ENCODE measurements at places on chromosomes 11 and 22.

GRCh38 chr22:28734393-28734792 lies 7.2 kb downstream of the CHEK2 start:
- no peak for DNase-seq

- no peak for DNase-seq
These were observed 68.2 kb downstream of the CASP12 start for GRCh38 chr11:104830080-104830479.

- no peak for DNase-seq
These were observed 118.8 kb downstream of the RRAS2 start for GRCh38 chr11:14240221-14240620.

- no peak for DNase-seq
These were observed 6.6 kb downstream of the HSPA8 start for GRCh38 chr11:123055191-123055901.

DNA sequence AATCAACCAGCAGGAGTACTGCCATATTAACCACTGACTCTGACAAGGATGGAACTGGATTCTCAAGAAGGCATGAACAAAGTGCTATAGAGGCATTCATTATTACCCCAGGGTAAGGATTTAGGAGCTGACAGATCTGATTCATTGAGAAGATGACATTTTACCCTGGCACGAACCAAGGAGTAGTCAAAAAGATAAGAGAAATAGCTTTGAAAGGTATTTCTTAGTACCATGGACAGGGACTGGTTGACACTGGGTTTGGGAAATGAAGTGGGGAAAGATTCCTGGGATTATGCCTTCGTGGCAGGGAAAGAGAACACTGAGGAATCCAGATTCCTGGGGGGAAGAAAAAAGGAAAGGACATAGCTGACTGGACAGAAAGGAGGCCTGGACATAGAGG lies 5.1 kb upstream of the SAAL1 start:
- DNase-seq = no peak

GRCh38 chr11:110573411-110573810 lies 138.8 kb downstream of the ARHGAP20 start:
- no peak for DNase-seq

DNA sequence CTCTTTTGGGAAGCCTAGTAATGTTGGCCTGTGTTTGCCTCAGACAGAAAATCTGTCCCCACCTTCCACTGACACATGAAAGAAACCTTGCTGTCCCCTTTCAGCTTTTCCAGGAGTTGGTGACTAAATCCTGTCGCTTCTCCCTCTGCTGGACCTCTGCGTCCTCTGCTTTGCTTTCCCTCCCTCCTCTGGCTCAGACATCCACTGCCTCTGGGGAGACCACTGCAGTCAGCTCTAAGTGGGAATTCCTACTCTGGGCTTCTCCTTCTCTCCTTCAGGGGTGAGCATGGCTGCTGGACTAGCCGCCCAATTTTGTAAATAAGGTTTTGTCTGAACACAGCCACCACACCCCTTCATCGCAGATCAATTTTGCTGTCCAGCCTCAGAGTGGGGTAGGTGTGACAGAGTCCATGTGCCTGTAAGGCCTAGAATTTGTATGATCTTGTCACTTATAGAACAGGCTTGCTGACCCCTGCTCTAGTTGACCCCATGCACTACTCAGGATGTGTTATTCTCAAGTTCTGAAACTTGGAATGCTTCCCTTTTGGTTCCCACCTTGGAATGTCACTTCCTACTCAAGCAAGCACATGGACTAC lies 23.0 kb downstream of the LRRC74B start:
- no peak for DNase-seq

DNA sequence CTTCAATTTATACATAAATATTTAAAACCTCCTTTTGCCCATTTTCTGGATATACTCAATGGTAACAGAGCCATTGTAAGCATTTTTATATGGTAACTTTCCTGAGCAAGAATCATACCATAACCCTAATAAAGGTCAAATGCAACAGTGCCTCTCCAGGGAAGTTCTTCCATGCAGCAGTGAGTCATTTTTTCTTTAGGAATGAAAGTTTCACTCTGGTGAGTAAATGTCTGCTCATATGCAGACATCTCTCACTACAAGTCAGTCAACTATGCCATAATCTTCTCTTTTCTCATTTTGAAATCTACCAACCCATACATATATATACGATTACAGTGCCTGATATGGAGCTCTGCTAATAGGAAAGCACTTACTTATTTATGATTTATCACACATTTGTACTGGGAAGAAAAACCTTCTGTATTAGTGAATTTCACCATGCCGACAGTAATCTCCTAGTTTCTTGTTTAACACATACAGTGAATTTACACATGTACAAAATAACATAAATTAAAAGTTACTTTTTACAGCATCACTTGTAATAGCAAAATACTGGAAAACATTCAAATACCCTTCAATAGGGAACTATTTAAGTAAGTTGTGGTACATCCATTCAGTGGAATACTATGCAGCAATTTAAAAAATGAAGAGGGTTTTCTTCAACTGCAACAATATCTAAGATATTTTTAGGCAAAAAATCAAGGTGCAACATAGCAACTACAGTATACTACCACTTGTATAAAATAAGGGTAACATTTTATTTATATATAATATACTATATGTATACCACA lies 16.0 kb downstream of the STK33 start:
- DNase-seq = no peak

DNA sequence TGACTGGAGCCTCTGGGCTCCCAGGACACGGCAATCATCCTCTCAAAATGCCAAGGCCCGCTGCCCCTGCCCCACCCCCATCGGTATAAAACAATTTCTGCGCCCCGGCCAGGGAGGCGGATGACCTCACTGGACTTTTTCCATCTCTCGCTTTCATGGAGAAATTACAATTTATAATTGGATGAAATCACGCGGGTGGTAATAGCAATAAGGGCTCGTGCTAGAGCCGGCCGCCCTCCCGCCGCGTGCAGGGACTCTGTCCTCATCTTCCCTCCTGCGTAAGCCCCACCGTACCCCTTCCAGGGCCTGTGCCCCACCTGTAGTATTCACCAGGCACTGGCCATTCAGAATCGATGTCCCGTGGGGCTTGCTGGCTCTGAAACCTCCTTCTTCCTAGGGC lies 64.5 kb downstream of the MACROD1 start:
- DNase-seq = no peak

GRCh38 chr22:43555561-43556515 lies 144.0 kb downstream of the MPPED1 start:
- DNase-seq = no peak

GRCh38 chr11:78740199-78741071 lies 165.8 kb upstream of the NARS2 start:
- no peak for DNase-seq

- DNase-seq = no peak
These were observed 50.5 kb upstream of the CARS1 start for GRCh38 chr11:3107608-3108182.

GRCh38 chr11:128157423-128158298 lies 429.7 kb downstream of the ETS1 start:
- peak; percentile 38 for DNase-seq

- no peak for DNase-seq
These were observed 62.7 kb downstream of the APOL3 start for GRCh38 chr22:36097880-36098279.

DNA sequence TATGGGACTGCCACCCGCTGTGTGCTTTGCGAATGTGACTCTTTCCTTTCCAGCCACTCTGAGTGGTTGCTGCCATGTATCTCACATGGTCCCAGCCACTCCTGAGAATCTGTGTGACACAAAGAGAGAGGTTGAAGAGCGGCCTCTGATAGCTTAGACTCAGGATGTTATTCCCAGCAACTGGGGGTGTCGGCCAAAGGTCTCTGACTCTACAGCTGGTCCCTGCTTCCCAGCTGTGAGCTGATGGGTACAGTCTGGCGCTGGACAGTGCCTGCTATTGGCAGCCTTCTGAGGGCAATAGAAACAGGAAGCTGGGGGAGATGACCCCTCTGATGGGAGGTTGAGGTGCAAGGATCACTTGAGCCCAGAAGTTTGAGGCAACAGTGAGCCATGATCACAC lies 105.1 kb downstream of the RRAS2 start:
- no peak for DNase-seq

DNA sequence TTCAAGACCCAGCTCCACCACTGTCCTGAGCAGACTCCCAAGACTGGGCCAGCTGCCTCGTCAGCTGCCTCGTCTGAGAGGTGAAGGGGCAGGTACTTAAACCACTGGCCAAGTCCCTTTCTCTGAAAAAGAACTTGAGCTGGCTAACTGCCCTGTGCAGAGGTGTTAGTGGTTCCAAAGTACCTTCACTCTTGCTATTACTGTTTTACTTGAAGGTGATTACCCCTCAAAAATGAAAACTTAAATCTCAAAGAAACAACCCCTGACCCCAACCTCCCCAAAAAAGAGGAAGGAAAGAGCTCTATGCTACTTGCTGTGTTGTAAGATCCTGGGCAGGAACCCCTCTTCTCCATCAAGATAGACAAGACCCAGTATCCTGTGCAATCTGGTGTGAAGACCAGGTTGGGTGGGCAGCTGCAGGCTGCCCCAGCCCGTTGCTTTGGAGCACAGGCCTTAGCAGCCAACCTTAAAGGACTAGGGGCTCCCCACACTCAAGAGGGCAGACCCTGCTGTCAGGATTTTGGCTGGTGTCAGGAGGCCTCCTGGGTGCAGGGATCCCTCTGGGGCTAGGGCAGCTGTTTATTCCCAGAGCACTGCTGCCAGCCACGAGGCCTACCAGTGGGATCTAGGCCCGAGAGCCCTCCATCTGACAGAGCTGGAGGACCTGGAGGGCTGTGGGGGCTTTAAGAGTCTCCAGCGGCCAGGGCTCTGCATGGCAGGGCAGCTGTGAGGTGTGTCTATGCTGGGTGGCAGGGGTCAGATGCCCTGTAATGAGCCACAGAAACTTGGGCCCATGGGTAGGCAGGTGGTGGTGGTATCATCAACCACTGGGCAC lies 13.0 kb downstream of the GUCD1 start:
- DNase-seq = no peak

- DNase-seq = no peak
These were observed 16.0 kb downstream of the RBM7 start for GRCh38 chr11:114416441-114416961.

DNA sequence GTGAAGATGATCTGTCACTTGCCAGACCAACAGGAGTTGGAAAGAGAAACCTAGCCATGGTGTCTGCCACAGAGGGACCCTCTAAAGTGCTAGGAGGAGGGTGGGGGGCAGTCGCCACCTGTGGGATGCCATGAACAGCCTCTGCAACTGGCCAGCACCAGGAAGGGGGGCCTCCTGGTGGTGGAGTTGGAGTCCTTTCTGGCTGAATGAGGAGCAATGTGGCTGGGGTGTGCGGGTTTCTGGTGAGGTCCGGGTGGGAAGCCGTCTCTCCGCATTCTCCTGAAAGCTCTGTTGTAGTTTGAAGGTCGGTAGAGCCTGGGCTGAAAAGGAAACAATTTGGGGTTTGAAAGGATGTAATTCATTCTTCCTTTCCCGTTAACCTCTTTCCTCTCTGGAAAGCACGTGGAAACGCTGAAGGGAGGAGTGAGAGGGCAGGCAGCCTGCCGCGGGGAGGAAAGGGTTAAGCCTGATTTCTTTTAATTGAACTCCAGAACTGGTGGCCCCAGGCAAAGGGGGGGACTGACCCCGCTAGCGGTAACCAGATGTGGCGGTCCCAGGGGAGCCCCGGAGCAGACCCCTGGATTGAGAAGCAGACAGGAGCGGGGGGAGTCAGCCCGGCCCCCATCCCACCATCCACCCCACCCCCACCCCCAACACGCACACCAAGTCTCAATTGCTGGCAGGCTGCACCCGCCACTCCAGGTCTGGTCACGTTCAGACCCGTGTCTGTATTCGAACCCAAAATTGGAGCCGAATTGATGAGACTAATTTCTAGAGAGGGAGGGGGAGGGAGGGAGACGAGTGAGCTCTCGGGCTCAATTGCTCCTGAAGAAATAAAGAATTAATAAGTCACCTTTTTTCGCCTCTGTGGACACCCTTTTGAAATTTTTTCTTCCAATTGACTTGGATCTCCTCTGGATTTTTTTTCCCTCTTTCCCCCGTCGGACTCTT lies 1.8 kb upstream of the FLI1 start:
- no peak for DNase-seq

- no peak for DNase-seq
These were observed 102.6 kb upstream of the SPON1 start for GRCh38 chr11:13859892-13860291.

DNA sequence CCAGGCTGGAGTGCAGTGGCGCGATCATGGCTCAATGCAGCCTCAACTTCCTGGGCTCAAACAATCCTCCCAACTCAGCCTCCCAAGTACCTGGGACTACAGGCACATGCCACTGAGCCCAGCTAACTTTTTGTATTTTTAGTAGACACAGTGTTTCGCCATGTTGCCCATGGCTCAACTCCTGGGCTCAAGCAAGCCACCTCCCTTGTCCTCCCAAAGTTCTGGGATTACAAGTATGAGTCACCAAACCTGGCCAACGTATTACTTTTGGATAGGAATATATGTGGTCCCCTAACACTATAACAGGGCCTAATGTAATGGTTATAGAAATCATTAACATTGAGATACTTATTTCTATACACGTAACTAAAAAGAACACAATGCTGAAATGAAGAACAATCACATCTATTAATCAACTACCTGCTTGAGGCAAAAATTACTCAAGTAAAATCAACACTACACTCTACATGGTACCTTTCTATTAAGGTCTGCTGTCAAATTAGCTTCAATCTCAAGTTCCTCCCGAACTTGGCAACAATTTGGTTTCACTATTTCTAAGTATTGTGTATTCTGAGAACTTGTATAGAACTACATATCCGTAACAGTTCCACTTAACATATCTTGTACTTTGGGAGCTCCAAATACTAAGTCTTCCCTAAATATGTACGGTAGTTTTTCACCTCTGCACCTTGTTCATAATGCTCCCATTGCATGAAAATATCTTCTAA lies 124.9 kb downstream of the FCHSD2 start:
- DNase-seq = no peak

- DNase-seq = peak; percentile 63
These were observed 5.8 kb upstream of the MIEF1 start for GRCh38 chr22:39496131-39496838.

GRCh38 chr22:39318507-39319283 lies 728 bp downstream of the RPL3 start:
- DNase-seq = no peak

DNA sequence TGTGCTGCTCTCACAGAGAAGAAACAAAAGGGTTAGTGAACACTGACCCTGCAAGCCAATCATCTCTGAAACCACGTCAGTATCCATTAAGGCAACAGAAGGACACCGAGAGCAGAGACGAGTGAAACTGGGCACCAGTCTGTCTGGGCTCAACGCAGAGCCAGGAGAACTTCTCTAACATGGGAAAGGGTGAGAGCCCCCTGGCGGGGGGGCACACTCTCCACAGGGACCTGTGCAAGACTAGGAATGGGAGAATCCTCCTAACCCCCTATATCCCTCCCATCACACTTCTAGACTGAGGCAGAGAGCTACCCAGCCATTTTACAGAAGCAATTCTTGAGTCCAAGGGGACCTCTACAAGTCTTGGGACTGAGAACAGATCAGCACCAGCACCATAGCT lies 285.8 kb downstream of the SOX6 start:
- no peak for DNase-seq

All from stimulated activated naive CD4-positive, alpha-beta T cell treated with Interleukin-2 at 50 U/mL for 16 hours (primary cell).